Dermis lymphatic vessel endothelial cell (primary cell): ENCODE measurements at places on chromosomes 4 and X. TPM values are rescaled to one million over a fixed set of nuclear protein-coding genes. Genes with fewer than 3 reads are reported as not detected.

ZNF630 gene
- 1.4 and 1.5 TPM in 2 replicates for total RNA-seq

PLXNB3 gene
- 2.4 and 3.1 TPM in 2 replicates for total RNA-seq

TEX11 gene
- not detected in 2 replicates for total RNA-seq

SHROOM2 gene
- total RNA-seq, result 4.8 and 11.0 TPM in 2 replicates

FGB gene
- not detected in 2 replicates for total RNA-seq

WNK3 gene
- total RNA-seq, result 0.22 and 0.26 TPM in 2 replicates

NSD2 gene
- 33.3 and 33.6 TPM in 2 replicates for total RNA-seq

NPNT gene
- 0.11 and 0.17 TPM in 2 replicates for total RNA-seq

PDLIM3 gene
- 42.7 and 56.0 TPM in 2 replicates for total RNA-seq

AFM gene
- not detected in 2 replicates for total RNA-seq

PDCL2 gene
- not detected in 2 replicates for total RNA-seq

DCAF8L2 gene
- not detected in 2 replicates for total RNA-seq

MAGED4B gene
- total RNA-seq, result 34.3 and 39.0 TPM in 2 replicates

CFAP99 gene
- not detected in 2 replicates for total RNA-seq

LEF1 gene
- total RNA-seq, result 0.17 and 0.22 TPM in 2 replicates

MAP7D3 gene
- total RNA-seq, result 17.9 and 19.0 TPM in 2 replicates

IL2RG gene
- 0.34 TPM in 1 of 2 replicates, not detected in the other for total RNA-seq

FRMPD4 gene
- under 0.01 TPM in 1 of 2 replicates, not detected in the other for total RNA-seq

FGFBP1 gene
- not detected in 2 replicates for total RNA-seq

RNF212 gene
- 0.54 and 0.69 TPM in 2 replicates for total RNA-seq

GAGE12J gene
- total RNA-seq, result not detected in 2 replicates

GAGE12F gene
- not detected in 2 replicates for total RNA-seq

REPS2 gene
- 9.7 and 11.2 TPM in 2 replicates for total RNA-seq

CXCL13 gene
- not detected in 2 replicates for total RNA-seq

CCDC160 gene
- not detected in 2 replicates for total RNA-seq

GLRA2 gene
- total RNA-seq, result not detected in 2 replicates

HTRA3 gene
- 1.0 and 2.2 TPM in 2 replicates for total RNA-seq
